ENCODE measurements at places on chromosomes 7 and 10.

DNA sequence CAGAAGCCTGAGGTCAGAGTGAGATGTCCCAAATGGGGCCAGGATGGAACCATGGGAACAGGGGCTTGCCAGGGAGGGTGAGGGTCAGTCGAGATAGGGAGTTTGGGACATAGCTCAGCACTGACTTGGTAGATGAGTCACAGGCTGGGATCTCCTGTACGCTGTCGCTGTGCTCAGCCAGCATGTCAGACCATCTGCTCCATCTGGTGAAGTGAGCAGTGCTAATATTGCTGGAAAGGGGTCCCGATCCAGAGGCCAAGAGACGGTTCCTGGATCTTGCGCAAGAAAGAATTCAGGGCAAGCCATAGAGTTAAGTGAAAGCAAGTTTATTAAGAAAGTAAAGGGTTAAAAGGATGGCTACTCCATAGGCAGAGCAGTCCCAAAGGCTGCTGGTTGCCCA is 505.6 kb downstream of the GALNT17 start:
- DNase-seq: no peak

DNA sequence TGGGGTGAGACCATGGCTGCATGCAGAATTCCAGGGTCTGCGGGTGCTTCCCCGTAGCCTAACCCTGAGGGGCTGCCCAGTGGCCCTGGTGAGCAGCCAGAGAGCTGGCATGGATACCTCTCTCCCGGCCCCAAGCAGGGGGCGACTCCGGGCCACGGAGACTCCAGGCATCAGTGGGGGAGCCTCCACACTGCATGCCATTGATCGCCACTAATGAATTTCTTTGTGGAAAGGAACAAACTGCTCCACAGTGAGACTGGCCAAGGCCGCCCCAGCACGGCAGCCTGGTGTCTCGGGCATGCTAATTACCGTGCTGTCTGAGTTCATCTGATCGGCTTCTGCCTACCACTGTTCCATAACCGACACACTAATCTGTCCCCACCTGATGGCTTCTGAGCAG is 184.4 kb downstream of the GRID1 start:
- no peak for DNase-seq

GRCh38 chr10:112026438-112026837 is 157.1 kb downstream of the GPAM start:
- DNase-seq: no peak

- DNase-seq: no peak
These were observed 167.0 kb upstream of the MTPN start for GRCh38 chr7:136144182-136144581.

DNA sequence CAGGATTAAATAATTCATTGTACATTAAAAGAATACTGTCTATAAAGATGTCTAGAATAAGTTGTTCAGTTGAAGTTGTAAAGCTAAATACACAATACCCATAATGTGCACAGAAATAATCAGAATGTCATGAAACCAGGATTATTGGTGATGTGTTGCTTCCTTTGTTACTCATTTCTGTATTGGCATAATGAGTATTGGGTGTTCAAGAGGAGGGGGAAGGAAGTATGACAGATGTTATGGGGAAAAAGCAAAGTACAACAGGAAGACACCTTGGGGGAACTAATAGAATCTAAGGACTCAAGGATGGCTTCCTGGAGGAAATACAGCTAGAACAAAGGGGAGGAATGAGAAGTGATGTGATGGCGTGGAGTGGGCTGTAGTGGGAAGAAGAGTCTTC is 15.0 kb downstream of the ANKRD1 start:
- no peak for DNase-seq

DNA sequence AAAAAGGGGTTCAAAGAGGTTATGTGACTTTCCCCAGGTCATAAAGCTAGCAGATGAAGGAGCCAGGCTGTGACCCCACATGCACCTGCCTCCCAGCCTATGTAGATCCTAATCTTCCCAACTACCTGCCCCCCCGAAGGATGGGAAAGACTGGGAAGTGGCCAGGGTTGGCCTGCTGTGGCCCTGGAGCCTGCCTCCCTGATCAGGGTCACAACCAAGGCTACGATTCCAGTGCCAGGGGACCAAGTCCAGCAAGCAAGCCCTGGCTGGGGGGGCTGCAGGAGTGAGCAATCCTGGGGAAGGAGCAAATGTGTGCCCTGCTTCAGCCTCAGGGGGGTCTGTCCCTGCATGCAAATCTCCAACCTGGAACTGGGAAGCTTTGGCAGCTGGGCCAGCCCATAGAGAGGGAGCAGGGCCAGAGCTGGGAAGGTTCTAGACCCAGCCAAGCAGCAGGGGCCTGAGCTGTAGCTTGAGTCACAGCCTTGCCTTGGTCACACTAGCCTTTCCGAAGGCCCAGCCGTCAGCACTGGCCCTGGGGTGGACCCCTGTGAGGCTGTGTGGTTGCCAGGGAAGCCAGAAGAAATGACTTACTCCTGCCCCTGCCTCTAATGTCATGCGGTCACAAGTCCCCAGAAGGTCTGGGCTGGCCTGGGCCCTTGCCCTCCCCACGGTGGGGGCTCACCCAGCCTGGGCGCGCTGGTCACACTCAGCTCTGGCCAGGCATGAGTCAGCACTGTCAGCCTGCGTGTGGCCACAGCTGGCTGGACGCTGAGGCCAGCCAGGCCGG is 96.4 kb upstream of the ZMIZ1 start:
- DNase-seq: peak; percentile 52

GRCh38 chr10:43912469-43912868 is 263.8 kb upstream of the ZNF32 start:
- DNase-seq: no peak

DNA sequence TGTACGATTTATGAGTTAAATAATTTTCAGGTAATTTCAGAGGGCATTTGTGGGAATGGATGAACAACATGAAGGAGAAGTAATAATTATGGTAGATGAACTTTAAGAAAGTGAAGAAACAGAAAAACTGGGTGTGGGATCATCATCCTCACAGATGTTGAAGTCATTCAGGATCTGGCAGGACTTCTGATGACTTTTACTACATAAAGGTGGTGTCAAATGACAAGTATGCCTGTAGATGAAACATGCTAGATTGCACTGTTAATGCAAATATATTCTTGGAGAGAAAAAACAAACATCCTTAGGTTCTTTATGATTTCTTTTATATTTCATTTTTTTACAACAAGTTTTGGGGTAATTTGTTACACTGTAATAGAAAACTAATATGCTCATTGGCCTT is 230.2 kb downstream of the PCLO start:
- DNase-seq: no peak

DNA sequence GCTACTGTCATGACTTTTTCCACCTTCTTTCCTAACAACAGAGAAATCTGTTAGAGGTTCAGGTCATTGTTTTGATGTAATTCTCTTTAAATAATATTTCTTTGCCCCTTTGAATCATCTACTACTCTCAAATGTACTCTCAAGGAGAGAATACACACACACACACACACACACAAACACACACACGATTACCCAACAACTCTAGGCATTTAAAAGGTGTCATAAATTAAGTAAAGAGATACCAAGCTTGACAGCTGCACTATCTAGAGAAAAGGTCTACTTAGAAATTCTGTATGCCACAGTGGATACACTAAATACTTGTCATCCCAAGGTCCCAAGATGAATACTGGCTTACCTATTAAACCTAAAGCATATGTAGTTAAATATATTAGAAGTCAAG is 4.8 kb downstream of the PANK1 start:
- no peak for DNase-seq

DNA sequence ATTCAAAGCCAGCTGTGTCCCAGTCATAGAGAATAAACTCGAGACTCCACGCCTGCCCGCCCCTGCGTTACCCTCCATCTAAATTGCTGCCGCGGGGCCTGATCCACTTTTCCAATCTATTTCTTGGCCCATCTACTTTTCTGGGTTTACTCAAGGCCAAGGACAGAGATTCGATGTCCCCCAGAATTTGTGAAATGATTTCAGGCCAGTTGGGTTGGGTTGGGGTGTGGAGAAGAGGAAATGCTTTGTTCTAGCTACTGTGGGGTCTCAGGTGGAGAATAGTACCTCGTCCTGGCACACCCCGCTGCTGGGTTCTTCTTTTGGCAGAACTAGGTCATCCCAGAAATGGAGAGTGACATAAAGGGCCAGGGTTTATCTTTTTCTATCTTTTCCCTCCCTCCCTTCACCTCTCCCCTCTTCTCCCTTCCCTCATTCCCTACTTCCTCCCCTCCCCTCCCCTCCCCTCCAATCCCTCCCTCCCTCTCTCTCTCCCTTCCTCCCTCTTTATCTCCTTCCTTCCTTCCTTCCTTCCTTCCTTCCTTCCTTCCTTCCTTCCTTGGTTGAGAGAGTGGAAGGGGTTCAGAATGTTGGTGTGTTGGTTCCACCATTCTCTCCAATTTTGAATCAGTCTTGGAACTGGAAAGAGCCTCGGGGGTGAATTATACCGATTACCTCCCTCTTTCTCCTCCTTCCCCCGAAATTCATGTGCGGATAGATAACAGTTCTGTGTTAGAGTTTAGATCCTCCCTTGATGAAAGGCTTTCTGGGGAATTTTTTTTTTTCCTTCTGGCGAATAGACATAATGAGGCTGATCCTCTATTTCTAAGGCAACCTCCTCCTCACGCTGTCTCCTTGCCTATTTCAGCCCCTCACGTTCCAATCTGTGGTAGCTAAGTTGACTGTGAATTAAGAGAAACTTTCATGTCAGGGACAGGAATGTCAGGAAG is 1.2 kb upstream of the TMEM229A start:
- no peak for DNase-seq

DNA sequence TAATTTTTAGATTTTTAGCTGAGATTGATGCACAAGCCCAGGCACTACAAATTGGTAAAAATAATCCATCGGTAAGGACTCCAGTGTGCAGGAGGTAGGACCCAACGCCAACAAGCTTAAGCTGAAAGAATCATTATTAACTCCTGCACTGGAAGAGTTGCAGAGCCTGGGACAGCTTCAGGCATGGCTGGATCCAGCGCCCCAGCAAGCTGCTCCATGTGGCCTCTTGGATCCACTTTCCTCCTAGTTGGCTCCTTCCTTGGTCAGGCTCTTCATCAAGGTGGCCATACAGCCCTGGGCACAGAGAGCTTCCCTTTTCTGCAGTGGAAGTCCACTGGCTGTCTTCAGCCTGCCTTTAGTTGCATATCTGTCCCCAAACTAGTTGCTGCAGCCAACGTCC is 497.4 kb upstream of the FOXK1 start:
- no peak for DNase-seq

DNA sequence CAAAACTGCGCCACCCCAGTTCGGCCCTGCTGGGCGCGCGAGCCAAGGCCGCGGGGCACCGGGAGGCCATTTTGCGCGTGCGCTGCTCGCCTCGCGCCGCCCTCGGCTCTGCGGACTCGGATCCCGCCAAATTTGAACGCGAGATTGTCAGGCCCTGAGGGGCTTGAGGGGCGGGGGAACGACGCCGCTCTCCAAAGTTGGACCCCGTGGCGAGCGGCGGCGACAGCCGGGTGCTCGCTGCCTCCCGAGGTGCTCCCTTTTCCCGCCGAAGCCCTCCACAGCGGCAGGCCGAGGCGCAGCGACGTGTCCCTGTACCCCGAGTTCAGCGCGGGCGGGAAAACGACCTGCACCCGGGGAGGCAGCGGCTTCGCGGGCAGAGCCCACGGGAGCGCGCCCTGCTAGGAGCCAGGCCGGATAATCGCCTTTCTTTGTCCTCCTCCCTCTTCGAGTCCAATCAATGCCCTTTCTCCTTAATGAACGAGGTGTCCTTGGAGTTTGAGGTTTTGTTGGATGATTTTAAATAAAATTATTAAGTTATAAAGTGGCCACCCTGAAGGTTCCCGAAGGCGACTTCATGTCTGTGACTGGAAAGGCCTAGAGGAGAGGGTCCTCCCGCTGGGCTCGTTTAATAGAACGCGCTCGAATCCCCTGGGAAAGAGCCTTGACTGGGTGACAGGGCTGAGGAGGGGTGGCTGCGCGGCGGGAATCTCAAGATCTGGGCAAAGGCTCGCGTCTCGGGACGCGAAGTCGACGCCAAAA is 10.7 kb upstream of the SPAG6 start:
- DNase-seq: no peak
